ENCODE measurements at places on chromosomes 2 and 18.

DNA sequence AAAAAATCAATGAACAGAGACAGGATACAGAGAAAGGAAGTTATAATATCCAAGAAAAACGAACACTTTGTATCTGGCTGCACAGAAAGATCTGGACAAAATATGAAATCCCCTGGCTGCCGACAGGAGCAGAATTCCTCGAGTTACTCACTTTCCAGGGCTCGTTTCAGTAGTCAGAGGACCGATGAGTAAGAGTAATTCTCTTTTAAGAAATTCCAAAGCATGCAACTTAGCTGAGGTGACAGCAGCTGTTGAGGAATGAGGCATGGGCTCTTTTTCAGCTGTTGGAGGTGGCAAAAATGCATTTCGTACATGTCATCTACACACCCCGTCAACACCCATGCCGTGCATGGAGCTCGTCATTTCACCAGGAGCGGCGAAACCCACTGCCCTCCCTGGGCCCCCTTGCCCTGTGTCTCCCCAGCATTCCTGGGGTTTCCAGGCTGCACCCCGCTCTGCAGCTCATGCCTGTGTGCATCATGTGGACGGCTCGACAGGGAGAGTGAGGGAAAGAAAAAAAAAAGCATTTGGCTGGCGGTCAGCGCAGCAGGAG is 210.8 kb upstream of the SMIM21 start:
- DNase-seq = no peak

- DNase-seq = no peak
These were observed 13.7 kb downstream of the PDCD1 start for GRCh38 chr2:241844831-241845578.

GRCh38 chr2:197628043-197628500 is 47.3 kb downstream of the RFTN2 start:
- DNase-seq = no peak

GRCh38 chr18:76499637-76500340 is 4.7 kb upstream of the ZNF516 start:
- peak; percentile 97 for DNase-seq

DNA sequence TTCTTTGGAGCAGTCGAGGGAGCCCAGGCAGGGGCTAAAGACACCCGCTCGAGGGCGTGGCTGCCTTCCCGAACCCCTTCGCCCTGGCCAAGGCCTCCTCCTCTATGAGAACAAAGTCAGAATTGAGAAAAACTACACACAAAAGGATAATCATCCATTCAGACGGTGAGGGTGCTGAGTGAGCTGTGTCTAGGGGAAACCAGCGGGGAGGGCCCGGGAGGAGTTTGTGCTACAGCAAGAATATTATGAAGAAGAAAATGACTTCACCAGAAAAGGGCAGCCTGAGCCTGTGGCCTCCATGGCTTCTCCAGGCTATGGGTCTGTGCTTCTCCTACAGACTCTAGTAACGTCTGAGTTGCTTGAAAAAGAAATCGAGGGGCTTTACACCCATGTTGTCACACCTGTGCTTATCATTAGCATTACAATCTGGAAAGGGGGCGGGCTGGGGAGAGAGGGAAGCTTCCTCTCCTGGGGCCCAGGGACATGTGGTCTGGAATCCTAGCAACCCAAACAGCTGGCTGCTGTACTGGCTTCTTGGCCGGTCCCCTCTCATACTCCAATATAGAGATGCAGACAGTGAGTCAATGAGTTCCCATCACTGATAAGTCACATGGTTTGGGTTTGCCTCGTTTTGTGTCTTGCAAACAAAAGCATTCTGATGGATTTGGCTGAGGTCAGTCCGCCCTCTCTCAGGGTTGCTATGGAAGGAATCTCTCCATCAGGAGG is 52.0 kb upstream of the ARL4C start:
- DNase-seq = no peak

- peak; percentile 54 for DNase-seq
These were observed 66.7 kb upstream of the DNAJC10 start for GRCh38 chr2:182649316-182649715.

DNA sequence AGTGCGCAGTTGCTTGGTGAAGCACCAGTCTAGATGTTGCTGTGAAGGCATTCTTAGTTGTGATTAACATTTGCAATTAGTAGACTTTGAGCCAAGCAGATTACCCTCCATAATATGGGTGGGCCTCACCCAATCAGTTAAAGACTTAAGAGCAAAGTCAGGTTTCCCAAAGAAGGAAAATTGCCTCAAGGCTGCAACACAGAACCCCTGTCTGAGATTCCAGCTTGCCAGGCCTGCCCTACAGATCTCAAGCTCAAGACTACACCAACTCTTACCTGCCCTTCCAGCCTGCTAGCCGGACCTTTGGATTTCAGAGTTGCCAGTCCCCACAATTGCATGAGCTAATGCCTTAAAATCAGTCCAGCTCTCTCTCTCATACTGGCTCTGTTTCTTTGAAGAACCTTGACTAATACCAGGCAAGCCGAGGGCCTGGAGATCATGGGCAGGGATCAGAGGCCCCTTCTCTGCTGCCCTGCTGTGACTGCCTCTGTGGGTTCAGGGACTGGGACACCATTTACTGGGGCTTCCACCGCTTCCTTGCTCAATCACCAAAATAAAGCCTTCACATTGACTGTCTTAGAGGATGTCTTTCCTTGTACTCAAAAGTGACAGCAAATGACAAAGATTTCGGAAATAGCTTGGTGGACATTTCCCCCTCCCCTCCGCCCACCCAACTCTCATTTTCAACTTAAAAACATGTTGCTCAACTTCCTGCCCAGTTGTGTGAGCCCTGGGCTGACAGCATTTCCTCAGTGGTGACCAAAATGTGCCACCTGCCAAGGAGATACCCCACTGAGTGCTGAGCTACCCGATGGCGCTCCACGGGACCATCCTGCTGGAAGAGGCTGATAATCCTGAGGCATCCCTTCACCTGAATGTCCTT is 86.7 kb downstream of the GALNT14 start:
- DNase-seq = no peak

DNA sequence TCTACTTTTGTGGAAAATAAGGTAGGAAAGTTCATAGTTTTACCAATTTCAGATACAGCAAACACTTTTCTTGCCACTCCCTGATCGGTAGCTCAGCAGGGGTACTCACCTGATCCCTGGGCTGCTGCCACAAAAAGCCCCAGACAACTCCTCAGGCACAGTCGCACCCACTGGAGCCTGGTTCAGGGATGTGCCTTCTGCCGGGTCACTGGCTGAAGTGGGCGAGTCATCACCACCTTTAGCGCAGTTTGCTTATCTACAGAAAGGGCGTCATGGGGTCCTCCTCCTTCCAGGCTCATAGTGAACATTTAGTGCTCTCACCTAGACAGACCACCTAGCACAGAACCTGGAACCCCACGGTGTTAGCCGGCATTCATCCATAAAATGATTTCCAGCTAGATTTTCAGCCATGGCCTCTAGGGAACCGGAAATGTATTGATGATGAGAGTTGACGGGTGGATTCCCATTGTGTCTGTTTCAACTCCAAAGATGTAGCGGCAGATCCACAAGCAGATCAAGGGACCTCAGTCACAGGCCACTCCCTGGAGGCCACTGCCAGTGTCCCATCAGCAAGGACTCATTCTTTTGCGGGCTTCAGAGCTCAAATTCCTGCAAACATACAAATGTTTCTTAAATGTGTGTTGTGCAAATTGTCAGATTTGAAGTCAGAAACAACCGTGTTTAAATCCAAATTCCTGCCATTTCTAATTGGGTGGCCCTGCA is 408.4 kb upstream of the SALL3 start:
- no peak for DNase-seq

- no peak for DNase-seq
These were observed 50.0 kb downstream of the PUM2 start for GRCh38 chr2:20300656-20301055.

DNA sequence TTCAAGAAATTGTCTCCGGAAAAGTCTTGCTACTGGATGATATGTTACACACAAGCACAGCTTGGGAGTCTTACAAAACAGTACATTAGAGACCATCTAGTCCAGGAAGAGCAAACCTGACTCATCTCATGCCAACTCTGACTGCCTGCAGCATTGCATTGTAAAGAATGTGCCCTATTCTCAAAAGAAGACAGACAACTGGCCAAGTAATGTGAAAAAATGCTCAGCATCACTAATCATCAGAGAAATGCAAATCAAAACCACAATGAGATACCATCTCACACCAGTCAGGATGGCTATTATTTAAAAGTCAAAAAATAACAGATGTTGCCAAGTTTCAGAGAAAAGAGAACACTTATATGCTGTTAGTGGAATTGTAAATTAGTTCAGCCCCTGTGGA is 42.7 kb upstream of the GORASP2 start:
- peak; percentile 6 for DNase-seq

- DNase-seq = peak; percentile 52
These were observed 38.5 kb downstream of the LPIN1 start for GRCh38 chr2:11784747-11785610.

DNA sequence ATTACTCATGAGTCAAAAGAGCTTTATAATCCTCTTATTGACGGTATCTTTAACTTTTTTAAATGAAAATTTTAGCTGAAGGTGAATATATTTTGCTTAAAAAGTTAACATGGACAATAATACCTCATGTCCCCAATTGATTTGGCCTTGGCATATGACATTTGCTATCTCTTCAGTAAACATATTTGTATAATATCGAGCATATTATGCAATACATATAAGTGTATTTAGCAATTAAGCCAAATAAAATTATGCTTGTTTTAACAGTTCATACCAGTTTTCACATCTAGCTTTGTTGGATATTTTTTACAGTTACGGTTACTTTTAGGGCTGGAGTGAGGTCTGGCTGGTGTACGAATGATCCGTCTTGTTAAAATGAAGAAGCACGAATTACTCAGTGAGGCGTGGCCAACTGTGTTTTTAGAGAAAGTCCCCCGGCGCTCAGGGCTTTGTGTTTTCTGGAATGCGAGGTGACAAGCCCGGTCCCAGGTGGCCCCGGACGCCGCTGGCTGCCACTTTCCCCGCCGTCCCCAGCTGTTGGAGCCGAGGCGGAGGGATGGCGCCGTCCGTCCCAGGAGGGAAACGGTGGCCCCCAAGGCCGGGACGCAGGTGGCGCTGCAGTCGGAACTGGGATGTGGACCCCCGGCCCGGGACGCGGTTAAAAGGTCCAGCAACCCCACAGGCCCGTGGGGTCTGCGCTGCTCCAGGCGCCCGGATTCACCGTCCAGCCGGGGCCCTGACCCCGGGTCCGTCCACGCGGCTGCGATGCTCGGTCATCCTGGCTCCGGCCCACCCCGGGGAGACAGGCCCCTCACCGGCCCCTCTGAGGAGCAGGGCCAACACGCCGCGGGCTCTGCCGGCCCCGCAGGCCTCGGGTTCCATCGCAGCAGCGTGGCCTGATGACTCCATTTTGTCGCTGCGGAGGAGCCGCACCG is 41.3 kb downstream of the TMEM18 start:
- DNase-seq = no peak

- peak; percentile 45 for DNase-seq
These were observed 20.2 kb upstream of the DARS1 start for GRCh38 chr2:136005462-136006196.

DNA sequence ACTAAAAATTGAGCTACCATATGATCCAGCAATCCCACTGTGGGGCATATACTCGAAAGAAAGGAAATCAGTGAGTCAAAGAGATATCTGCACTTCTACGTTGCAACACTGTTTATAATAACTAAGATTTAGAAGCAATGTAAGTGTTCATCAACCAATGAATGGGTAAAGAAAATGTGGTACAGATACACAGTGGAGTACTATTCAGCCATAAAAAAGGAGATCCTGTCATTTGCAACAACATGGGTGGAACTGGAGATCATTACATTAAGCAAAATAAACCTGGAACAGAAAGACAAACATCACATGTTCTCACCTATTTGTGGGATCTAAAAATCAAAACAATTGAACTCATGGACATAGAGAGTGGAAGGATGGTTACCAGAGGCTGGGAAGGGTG is 385.0 kb upstream of the TRIB2 start:
- no peak for DNase-seq

DNA sequence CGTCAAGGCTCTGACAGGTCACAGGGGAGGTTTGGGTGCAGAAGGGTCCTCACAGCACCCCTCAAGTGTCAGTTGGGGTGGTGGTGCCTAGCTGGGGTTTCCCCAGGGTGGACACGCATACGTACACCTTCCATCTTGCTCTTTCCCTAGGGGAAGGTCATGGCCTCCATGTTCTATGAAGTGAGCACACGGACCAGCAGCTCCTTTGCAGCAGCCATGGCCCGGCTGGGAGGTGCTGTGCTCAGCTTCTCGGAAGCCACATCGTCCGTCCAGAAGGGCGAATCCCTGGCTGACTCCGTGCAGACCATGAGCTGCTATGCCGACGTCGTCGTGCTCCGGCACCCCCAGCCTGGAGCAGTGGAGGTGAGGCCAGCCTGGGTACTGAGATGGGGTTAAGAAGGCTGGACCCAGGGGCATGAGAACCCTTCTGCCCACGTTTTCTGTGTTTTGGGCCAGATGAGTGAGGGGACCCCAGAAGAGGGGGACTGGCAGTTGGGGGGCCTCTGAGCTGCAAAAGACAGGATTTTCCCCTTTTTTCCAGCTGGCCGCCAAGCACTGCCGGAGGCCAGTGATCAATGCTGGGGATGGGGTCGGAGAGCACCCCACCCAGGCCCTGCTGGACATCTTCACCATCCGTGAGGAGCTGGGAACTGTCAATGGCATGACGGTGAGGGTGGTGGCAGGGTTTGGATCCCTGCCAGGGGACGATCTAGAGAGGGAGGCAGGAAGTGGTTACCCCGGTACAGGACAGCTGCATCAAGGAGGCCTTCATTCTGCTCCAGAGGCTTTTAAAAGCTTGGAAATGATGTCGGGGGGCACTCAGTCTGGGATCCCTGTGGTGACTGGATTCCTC is 20.9 kb downstream of the SLC30A3 start:
- DNase-seq = no peak

DNA sequence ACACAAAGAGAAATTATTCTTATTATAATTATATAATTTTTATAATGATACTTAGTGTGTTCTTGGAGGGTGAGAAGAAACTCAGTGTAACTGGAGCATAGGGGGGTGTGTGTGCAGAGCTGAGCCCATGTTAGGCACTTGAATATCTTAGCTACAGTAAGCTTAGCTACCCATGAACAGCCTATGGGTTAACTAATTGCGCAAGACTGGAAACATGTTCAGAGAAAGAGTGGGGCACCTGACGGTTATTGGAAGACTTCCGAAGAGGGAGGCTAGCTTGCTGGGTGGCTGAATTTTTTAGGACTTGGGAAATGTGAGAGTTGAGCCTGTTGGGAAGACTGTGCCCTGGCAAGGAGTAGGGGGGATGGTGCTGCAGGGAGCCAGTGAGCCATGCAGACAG is 229.2 kb downstream of the SLC4A3 start:
- DNase-seq = no peak

DNA sequence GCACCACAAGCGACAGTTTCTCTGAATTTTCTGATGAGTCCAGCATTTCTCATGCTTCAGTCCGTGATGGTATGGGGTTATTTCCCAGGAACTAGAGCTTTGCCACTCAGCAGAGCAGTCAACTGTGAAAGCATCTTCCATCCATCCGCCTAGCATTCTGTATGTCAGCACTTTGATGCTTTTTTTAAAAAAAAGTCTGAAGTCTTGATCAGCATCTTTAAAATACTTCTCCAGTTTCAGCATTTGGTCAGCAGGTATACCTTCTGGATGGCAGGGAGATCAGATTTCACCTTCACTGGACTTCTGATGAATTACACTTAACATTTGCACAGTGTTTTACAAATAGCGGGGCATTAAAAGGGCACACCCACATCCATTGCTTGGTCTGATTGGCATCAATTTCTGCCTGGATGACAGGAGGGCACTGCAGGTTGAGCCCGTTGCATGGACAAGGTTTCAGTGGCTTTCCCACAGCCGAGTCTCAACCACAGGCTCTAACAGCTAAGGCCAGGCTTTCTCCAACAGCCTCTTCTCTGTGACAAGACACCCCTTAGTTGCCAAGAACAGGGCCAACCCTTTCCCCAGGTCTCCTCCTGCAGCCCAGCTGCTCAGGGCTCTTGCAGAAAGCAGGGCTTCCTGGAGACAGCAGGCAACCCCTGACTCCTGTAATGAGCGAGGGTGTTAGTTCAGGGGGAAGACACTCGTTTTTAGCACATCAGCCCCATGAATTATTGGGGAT is 54.0 kb downstream of the EMILIN2 start:
- no peak for DNase-seq

Measured in NAMALWA (cell line).